ENCODE measurements at places on chromosomes 5 and 9. TPM values are rescaled to one million over a fixed set of nuclear protein-coding genes. Genes with fewer than 3 reads are reported as not detected.

DNA sequence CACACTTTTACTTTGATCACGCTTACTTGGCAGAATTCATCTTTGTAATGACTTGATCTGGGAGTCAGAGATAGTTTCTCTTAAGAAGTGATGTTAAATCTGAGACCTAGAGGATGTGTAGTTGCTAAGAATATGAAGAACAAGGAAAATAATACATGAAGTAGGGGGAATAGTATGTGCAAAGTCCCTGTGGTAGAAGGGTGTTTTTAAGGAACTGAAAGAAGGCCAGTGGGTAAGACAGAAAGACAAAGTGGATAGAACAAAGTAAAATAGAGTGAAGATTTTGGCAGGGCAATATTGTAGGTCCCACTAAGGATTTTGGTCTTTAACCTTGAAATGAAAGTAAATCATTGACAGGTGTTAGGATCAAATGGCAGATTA is 17.8 kb upstream of the MSANTD3 start:
- no peaks in the 10 kb centered on the region for H3K27me3 ChIP-seq
- H3K4me3 ChIP-seq, result no peak overlapping the region
- H3K36me3 ChIP-seq, result no peaks in the 10 kb centered on the region
- H3K4me1 ChIP-seq, result peaks cover 3% of the 10 kb centered on the region

DNA sequence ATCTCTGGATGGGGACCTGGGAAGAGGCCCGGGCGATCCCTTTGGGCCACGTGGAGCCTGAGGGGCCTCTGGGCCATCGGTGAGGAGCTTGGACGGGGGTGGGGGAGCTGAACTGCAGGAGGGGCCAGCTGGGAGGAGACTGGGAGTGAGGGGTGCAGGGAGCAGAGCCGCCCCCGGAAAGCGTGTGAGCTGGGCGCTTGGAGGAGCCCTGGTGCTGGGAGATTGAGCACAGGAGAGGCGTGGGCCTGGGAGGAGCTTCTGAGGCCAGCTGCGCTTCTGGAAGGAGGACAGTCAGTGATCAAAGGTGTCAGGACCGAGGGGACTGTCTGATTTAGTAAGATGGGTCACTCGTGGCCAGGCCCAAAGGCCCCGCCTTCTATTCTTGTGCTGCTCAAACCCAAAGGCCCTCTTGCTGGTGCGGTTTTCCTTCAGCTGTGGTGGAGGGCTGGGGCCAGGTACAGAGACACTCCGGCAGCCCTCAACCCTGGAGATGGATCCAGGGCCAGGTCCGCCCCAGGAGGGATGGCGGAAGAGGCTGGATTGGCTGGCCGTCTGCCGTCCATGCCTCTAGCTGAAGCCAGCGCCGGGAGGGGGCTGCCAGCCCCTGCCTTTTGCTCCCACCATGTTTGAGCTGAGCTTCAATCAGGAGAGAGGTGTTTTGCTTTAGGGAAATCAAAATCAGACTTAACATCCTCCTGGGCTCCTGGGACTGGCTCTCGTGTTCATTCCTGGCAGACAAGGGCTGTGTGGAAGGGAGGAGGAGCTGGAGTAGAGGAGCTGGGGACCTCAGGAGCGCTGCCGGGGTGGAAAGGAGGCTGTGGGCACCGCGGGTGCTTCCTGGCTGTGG is 21.6 kb downstream of the NCS1 start:
- H3K27me3 ChIP-seq, result no peaks in the 10 kb centered on the region
- H3K4me1 ChIP-seq, result peaks cover 14% of the 10 kb centered on the region
- no peak overlapping the region for H3K4me3 ChIP-seq
- no peak overlapping the region for H3K27ac ChIP-seq
- DNase-seq, result no peak

DNA sequence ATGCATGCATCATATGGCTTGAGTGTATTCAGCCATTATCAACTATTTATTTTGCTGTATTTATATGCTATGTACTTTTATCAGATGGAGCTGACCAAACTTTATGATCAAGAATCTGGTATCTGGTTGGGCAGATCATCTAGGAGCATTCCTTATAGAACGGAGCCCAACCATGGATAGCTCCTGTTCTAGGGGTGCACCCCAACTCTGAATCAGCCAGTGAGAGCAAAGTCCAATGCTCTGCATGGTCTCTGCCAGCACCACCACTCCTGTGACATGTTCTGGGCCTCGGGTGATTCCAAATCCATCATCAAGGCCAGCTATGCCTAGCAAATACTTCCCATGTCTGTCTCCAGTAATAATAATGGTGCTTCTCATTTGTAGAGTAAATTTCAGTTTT is 517.5 kb downstream of the AGTPBP1 start:
- no peak for DNase-seq
- H3K4me3 ChIP-seq, result no peak overlapping the region
- no peaks in the 10 kb centered on the region for H3K27me3 ChIP-seq
- no peaks in the 10 kb centered on the region for H3K36me3 ChIP-seq
- H3K4me1 ChIP-seq, result peaks cover 11% of the 10 kb centered on the region

GRCh38 chr5:161713042-161713441 is 27.5 kb downstream of the GABRA6 start:
- DNase-seq, result no peak
- H3K4me1 ChIP-seq, result no peaks in the 10 kb centered on the region
- no peak overlapping the region for H3K4me3 ChIP-seq
- H3K27ac ChIP-seq, result no peak overlapping the region
- H3K36me3 ChIP-seq, result no peaks in the 10 kb centered on the region

GRCh38 chr5:4313138-4313537 is 717.5 kb downstream of the IRX1 start:
- no peaks in the 10 kb centered on the region for H3K4me1 ChIP-seq
- H3K36me3 ChIP-seq, result no peaks in the 10 kb centered on the region
- DNase-seq, result no peak
- H3K4me3 ChIP-seq, result no peak overlapping the region

DNA sequence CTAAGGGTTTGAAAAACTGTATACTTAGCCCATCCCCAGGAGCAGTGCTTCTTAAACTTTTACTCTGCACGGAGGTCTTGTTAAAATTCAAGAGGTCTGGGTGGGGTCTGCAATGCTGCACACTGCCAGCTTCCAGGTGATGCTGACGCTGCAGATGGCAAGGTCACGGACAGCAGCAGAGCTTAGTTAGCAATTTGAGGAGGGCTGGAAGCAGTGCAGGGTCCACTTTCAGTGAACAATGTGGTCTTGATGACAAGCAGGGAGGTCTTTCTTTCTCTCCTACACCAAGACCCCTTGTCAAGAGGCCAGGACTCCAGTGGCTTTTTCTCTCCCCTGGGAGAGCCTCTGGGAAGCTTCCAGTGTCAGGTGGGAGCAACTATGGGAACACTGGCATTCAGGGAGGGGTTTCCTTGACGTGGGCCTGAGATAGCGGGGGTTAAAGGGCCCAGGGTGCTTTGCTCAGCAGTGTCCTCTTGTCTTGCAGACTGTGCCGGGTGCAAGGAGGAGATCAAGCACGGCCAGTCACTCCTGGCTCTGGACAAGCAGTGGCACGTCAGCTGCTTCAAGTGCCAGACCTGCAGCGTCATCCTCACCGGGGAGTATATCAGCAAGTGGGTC is 65.0 kb upstream of the AFAP1L1 start:
- H3K27ac ChIP-seq, result no peak overlapping the region
- no peaks in the 10 kb centered on the region for H3K27me3 ChIP-seq
- H3K4me1 ChIP-seq, result no peaks in the 10 kb centered on the region
- no peak overlapping the region for H3K4me3 ChIP-seq

DNA sequence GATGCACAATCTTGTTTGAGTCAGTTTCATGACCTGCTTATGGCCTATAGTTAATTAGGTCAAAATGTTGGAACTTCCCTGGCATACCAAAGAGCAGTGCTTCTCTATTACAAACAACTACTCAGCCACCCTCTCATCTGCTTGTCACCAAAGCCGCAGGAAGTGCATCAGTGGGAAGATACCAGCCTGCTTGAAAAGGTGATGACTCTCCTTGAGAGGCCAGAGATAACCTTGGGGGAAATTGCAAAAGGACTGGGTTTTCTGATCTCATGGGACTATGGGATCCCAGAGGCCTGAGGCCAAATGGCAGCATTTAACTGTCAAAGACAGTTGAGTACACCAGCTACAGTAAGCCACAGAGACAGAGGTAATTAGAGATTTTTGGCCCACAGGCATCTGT is 69.9 kb downstream of the C9orf57 start:
- no peak overlapping the region for H3K4me3 ChIP-seq
- H3K27me3 ChIP-seq, result no peaks in the 10 kb centered on the region
- no peak for DNase-seq
- no peaks in the 10 kb centered on the region for H3K36me3 ChIP-seq
- no peak overlapping the region for H3K27ac ChIP-seq
- H3K4me1 ChIP-seq, result peaks cover 3% of the 10 kb centered on the region

DNA sequence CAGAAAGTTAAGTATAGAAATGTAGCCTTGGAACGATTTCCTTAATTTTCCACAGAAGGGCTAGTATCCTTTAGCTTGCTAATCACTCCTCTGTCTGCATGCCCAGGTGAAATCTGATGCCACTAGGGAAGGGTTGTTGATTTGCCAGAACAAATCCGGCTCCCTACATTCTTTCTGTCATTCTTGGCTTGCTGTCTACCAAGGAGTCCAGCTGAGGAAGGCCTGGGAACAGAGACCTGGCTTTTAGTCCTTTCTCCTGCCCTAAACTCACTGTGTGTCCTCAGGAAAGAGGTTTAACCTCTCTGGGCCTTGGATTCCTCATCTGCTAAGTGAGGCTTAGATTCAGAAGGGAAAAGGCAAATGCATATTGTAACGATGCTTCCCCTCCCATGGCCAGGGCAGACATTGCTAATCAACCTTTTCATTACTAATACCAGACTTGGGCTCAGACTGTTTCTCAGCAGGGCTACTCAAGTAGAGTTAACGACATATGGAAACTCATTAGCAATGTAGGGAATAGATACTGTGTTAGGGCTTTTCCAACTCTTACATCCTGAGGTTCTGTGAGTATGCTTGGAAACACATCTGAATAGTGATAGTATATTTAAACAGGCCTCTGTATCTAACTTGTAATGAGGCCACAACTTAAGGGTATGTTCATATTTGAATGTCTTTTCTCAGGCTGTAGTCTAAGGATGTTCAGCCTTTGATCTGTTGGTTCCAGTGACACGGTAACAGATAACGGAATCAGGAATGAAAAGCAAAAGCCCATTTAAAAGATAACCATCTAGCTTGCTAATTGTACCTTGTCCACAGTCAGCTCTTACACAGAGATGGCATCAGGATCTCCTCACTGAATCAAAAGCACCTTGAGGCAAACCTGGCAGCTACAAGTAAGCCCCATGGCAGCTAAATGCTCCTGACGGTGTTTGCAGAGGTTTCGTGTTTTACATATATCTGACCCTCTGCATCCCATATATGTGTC is 4.1 kb downstream of the GALNT10 start:
- peaks cover 23% of the 10 kb centered on the region for H3K27me3 ChIP-seq
- no peak for DNase-seq
- no peak overlapping the region for H3K27ac ChIP-seq
- no peak overlapping the region for H3K4me3 ChIP-seq
- H3K36me3 ChIP-seq, result no peaks in the 10 kb centered on the region
- H3K4me1 ChIP-seq, result peaks cover 31% of the 10 kb centered on the region

DNA sequence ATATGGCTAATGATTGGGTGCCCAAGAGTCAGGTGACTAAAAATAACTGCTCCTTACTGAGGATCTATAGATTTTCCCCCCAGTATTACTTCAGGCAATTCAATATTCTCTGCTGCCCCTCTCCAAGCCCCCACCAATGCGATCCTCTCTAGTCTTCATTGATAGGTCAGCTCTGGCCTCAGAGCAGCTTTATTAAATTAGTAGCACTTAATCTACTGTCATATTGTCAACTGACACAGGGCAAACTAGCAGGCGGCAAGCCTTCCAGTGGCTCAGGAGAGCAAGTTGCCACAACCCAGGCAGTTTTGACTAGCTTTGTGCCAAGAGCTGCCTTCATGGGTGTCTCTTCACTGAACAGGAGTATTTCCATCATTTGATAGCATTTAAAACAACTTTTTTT is 462.9 kb downstream of the BNC2 start:
- DNase-seq, result no peak
- H3K36me3 ChIP-seq, result no peaks in the 10 kb centered on the region
- no peak overlapping the region for H3K27ac ChIP-seq
- H3K4me1 ChIP-seq, result peaks cover 4% of the 10 kb centered on the region

- no peaks in the 10 kb centered on the region for H3K36me3 ChIP-seq
- no peak overlapping the region for H3K27ac ChIP-seq
- DNase-seq, result no peak
- peaks cover 2% of the 10 kb centered on the region for H3K4me1 ChIP-seq
- H3K27me3 ChIP-seq, result no peaks in the 10 kb centered on the region
Observed at GRCh38 chr5:173901705-173902104, 13.6 kb downstream of the CPEB4 start.

DNA sequence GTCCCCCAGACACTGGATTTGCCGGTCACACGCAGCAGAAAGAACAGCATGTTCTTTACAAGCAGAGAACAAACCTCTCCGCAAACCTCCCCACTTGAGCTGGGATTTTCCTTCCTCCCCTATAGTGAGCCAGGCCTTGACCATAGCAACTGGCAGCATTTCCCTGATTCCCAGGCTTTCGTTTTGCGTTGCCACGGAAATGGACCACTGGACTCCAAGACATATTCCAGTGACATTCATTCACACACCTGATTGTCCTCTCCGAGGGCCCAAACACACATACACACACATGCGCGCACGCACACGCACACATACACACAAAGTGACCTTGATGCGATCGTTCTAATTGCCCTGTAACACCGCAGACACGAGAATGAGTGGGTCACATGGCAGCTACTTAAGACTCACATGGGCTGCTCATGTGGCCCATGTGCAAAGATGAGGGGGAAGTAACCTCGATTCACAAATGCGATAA is 80.9 kb upstream of the CPEB4 start:
- H3K36me3 ChIP-seq, result no peaks in the 10 kb centered on the region
- H3K4me1 ChIP-seq, result no peaks in the 10 kb centered on the region
- H3K27me3 ChIP-seq, result no peaks in the 10 kb centered on the region
- no peak for DNase-seq

DNA sequence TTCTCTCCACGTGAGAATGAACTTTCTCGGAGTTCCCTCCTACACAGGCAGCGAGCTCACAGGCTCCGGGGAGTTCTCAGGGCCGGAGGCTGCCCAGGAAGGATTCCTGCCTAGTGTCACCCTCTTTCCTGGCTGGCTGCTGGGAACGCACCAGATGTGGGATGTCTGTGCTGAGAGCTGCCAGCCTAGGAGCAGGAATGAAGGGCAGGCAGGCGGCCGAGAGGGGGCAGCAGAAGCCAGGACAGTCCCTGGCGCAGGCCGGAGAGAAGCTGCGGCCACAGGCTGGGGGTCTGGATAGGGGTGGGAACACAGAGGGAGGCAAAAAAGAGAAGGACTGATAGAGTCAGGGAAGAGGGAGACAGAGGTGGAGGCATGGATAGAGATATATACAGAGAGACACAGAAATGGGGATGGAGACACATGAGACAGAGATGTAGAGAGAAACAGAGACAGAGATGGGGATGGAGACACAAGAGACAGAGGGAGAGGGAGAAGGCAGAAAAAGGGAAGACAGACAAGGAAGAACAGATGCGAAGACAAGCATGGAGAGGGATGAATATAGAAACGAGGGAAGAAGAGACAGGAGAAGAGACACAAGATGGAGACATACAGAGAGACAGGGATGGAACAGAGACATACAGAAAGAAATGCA is 25.3 kb upstream of the ENHO start:
- H3K36me3 ChIP-seq, result no peaks in the 10 kb centered on the region
- DNase-seq, result peak; percentile 71
- H3K4me3 ChIP-seq, result no peak overlapping the region
- H3K4me1 ChIP-seq, result peaks cover 5% of the 10 kb centered on the region

The PCDHGB5 gene
- 4.0 TPM for total RNA-seq

The PCDHGA3 gene
- total RNA-seq, result 0.80 TPM

The SH3TC2 gene
- total RNA-seq, result 1.4 TPM

The DMGDH gene
- 0.84 TPM for total RNA-seq

The ANKRD55 gene
- total RNA-seq, result not detected

The SMIM27 gene
- 12.0 TPM for total RNA-seq

All from progenitor cell of endocrine pancreas (in vitro differentiated cells).